Stimulated activated CD8-positive, alpha-beta memory T cell treated with anti-CD3 and anti-CD28 coated beads, Interleukin-7, amount 100 ng/mL, for 4 hours (primary cell): ENCODE measurements at places on chromosomes 5 and 9.

GRCh38 chr5:115341745-115342144, 45.3 kb upstream of the CCDC112 start:
- no peak for DNase-seq

- no peak for DNase-seq
These were observed 117.7 kb downstream of the ROR2 start for GRCh38 chr9:91832322-91832721.

GRCh38 chr5:50501491-50502228, 60.6 kb upstream of the EMB start:
- DNase-seq = no peak

GRCh38 chr9:135247227-135247930, 159.9 kb downstream of the OLFM1 start:
- no peak for DNase-seq

- no peak for DNase-seq
These were observed 10.9 kb downstream of the CXXC5 start for GRCh38 chr5:139658928-139659667.

- no peak for DNase-seq
These were observed 30.6 kb upstream of the SPINK5 start for GRCh38 chr5:148033134-148033533.

DNA sequence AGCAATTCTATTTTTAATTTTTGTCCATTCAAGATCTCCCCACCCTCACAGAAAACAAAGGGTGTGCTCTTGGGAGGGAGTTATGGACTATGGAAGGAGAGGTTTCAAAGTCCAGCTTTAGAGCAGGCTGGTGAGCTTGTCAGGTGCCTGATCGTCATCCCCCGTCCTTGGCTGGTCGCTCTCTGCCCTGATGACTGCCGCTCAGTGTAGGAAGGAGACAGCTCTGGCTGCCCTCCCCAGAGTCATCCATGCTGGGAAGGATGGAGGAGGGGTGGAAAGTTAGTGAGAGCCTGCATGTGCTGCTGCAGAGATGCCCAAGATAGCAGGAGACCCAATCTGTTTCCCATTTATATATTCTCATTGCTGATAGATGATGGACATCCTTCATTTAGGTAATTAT, 96.6 kb downstream of the NLN start:
- no peak for DNase-seq

DNA sequence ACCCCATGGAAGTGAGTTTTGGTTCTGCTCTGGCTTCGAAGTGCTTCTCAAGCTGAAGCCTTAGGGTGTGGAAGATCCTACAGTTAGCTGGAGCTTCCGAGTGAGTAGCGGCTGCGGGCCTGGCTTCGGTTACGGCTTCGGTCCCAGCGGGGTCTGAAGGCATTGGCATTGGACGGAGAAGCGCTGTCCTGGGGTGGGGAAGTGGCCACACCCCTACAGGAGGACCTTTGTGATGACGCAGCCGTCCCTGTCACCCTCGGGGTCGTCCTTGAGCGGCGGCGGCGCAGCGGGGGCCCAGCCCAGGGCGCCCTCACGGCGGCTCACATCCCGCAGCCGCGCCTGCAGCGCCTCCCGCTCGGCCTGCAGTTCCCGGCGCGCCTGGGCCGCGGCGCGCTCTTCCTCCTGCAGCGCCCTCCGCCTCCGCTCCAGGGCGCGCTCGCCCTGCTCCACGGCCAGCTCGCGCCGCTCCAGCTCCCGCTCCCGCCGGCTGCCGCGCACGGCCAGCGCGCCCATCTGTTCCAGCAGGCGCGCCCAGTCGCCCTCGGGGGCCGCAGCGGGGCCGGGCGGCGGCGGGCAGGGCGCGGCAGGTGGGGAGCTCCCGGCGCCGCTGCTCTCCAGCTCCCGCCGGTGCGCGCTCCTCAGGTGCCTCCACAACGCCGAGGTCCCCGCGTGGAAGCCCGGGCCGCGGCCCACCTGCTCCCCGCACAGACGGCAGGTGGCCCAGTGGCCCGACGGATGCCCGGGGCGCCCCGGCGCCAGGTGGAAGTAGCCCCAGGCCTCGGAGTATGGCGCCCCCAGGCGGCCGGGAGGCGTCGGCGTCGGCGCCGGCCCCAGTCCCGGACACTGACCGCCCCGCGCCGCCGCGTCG, 9.9 kb downstream of the ZBED3 start:
- DNase-seq = no peak

DNA sequence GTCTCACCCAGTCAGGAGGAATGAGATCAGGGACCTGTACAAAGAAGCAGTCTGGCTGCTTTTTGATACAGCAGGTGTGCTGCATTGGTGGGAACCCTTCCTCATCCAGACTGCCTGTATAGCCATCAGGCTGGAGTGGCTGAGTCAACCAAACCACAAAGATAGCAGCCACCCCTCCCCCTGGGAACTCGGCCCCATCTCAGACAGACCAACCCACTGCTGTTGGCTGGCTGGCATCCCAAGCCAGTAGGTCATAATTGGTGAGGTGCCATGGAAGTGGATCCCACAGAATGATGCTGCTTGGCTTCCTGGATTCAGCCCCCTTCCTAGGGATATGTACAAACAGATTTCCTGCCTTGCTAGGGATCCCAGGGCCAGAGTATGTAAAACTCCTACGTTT, 60.9 kb downstream of the YTHDC2 start:
- DNase-seq = no peak

DNA sequence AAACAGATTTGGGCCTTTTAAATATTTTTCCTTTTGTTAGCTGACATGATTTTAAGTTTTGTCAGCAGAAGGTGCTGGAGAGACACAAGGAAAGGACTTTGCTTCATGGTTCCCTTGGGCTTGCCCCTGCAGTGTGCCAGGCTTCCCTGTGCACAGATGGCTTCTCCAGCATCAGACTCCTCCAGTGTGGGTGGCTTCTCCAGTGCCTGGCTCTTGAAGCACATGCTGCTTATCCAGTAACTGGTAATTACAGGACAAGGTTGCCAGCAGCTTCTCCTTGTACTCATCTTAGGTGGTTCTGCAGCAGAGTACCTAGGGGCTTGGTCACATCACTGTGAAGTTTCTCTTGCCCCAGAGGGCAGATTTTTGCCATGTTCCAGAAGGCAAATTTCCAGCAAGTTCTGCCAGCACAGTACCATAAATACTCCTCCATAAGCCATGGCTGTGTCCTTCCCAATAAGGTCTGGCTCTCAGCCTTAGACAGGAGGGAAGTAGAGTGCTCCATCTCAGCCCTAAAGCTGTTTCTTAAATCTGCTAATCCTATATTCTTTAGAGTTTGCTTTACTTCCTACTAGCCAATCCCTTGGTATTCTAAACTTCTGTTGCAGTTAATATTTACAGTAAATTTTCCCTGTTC, 62.4 kb downstream of the PJA2 start:
- DNase-seq = no peak

- no peak for DNase-seq
These were observed 379.3 kb downstream of the KDM4C start for GRCh38 chr9:7137040-7137439.
